ENCODE measurements at places on chromosomes 1 and 21.
A peak's percentile ranks its signal among the peaks of the same experiment; 100 is the strongest.

DNA sequence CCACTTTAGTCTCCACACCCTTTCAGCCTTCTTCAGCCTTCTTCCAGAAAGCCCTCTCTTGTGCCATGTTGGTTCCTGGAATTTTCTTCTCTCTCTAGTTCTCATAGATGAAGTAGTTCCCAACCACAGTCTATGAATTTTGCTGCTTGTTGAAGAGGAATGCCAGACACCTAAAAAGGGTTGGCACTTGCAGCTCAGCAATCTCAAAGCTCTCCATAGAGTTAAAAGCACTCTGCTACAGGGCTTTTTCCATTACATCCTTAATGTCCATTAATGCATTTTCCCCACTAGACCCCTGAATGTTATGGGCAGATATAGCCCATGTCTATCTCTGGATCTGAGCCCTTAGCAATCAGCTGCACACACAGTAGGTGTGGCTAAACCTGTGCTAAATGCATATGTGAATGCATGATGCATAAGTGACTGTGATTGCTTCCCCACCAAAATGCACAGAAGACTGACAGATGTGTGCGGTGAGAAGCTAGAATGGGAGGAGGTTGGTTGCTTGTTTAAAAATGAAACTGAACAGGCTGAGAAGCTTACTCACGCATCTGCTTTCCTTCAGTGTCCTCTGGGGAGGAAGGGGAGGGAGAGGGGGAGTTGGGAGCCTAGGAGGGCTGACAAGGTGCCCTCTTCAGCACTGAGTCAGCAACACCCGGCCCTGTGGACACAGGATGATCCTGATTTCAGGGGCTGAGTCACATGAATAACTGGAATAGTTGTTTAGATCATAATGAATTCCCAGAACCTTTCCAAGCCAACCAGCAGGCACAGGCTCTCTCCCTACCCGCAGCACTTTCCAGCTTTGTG is 146.1 kb upstream of the FGGY start:
- DNase-seq: peak; percentile 66

DNA sequence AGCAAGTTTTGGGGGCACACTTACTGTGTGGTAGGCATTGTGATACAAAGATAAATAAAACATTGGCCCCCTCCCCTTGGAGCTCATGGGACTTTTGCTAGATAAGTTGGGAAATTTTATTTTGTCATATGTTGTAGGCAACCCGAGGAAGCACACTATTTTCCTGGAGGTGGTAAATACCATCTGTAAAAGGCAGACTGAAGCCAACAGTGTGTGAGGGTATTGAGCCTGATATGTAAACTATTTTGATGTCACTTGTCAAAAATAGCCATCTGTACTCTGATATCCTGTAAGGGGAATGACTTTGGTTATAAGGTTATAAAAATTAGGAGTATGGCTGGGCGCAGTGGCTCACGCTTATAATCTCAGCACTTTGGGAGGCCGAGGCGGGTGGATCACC is 30.6 kb downstream of the VANGL2 start:
- DNase-seq: no peak

- no peak for DNase-seq
These were observed 4.3 kb downstream of the OSBPL9 start for GRCh38 chr1:51621161-51621560.

- DNase-seq: peak; percentile 8
These were observed 55.5 kb upstream of the GALNT2 start for GRCh38 chr1:230011333-230012092.

GRCh38 chr1:86018283-86018923 is 138.2 kb downstream of the COL24A1 start:
- peak; percentile 75 for DNase-seq

- no peak for DNase-seq
These were observed 90.8 kb upstream of the TNFSF4 start for GRCh38 chr1:173297798-173298391.

GRCh38 chr1:25651824-25652741 is 35.5 kb downstream of the MAN1C1 start:
- DNase-seq: no peak

GRCh38 chr1:228944935-228945371 is 209.7 kb downstream of the RHOU start:
- no peak for DNase-seq

DNA sequence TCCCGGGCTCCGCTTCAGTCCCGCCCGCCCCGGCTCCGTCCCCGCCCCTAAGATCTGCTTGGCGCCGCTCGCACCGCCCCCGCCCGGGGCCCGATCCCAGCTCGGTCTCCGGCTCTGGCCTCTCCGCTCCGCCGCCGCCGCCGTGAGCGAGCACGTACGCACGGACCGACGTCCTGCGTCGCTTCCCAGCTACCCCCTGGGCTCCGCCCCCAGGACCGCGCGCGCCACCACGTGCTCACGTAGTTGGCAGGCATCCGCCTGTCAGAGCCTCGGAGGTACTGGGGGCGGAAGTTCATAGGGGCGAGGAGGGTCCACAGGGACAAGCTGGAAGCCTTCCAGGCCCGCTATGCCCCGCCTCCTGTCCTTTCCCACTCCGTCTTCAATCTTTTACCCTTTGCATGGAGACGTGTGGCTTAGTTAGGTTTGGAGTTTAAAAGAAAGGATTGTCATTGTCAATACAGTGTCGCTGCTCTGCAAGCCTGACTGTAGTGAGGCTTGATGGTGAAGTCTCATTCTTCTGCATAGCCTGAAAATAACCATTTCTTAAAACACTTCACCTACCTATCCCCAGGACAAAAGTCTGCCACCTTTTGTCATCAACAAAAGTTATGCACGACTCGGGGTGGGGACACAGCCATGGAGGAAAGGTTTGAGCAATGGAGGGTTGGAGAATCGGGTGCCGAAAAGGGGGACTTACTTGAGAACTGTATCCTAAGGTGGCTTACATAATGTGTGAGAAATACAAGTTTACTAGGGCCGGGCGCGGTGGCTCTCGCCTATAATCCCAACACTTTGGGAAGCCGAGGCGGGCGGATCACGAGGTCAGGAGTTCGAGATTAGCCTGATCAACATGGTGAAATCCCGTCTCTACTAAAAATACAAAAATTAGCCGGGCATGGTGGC is at the start of gene CLK2:
TSS of gene CLK2 (minus strand) at position 162 of the 903 bp plus-strand sequence. CDS start 2,527 bp downstream, outside the sequence.
- DNase-seq: peak; percentile 81

DNA sequence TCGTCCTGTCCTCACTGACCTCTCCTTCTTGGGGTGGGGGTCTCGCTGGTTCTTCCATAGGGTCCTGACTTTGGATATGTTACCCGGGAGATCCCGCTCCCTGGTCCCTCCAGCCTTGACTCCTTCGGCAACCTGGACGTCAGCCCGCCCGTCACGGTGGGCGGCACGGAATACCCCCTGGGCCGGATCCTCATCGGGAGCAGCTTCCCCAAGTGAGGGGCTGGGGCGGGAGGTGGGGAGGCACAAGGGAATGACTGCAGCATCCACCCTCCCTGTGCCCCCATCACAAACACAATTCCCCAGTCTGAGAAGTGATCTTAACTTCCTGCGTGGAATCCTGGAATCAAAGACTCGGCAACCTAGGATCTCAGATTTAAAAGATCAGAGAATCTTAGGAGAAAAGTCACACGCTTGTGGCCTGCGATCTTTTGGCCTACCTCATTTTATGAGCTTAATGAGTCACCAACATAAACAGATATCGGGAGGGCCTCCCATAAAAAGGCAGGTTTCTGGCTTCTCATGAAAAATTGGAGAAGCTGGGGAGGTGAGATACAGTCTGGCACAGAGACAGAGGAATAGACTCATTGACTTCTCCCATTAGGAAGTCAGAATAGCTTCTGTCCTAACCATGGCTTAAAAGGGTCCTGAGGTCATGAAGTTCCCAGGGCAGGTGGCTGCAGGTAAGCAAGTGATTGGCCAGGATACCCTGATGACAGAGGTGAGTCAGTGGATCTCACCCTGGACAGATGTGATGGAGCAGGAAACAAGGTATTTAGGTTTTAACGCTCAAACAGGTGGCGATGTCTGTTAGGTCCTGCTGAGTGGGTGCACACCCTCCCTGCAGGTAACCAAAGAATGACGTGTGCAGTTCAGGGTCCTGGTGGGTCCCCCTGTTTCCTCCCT is 15.9 kb upstream of the PADI3 start:
- DNase-seq: no peak

DNA sequence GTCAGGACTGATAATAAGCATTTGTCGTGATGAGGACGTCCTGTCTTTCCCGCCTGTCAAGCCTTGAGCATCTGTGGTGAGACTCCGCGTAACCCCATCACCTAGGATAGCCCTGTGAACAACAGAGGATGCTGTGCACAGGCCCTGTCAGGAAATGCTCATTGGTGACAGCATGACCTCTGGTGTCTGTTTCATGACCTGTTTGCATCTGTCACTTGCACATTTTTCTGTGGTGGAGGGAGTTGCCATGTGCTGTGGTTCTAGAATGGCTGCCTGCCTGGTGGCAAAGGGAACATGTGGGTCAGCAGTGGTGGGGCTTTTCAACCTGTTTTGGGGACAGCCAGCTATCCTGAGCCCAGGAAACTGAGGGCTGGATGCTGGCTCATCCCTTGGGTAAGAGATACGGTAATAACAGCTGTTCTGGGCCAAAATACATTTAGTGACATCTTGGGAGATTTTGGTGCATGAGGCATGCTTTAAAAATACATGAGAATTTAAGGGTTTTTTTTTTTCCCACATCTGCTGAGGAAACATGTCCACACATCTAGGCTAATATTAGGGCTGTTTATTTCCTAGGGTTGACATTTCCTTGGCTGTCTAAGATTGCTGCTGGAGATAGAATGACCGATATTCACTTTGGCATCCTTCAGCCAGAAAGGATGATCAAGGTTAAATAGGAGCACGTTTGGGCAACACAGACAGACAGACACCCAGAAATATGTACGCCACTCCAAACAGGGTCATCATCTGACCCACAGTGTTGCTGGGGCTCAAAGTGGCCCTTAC is 52.9 kb downstream of the KCNC4 start:
- peak; percentile 21 for DNase-seq

- no peak for DNase-seq
These were observed 43.3 kb downstream of the S100B start for GRCh38 chr21:46561445-46562090.

- no peak for DNase-seq
These were observed 54.2 kb upstream of the EPS8L3 start for GRCh38 chr1:109817881-109818270.

DNA sequence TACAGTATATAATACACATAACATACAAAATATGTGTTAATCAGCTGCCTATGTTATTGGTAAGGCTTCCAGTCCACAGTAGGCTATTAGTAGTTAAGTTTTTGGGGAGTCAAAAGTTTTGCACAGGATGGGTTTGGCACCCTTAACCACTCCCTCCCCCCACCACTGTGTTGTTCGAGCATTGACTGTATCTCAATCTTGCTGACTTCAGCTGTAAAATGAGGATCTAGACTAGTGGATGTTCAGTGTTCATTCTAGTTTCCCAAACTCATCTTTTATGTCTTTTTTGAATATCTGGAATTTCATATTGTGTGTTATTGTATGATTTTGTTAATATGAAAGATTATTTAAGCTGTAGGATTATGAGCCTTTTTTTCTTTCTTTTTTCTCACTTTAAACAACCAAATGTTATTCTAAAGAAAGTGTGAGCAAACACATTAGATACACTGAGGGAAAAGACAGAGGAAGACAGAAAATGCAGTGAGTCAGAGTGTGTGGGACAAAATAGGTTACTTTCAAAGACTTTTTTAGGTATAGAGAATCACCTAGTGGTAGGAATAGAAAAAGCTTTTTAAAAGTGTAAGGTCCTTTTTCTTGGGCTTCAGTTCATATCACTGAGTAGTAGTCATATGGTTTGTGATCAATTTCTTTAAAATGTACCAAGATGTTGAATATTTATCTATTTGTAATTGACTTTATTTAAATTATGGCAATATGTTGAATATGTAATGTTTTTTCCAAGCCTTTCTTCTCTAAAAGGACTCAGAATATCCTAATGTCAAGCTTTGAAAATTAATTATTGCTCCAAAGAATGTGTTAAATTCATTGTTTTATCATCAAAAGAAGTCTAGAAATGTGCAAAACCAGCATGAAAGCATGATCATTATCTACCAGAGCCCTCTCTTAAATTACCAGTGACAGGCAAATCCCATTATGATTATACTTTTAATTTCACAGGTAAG is 17.9 kb upstream of the CENPF start:
- peak; percentile 18 for DNase-seq
